H54 (cell line): ENCODE measurements at places on chromosomes 2 and 18.
A peak's percentile ranks its signal among the peaks of the same experiment; 100 is the strongest.

GRCh38 chr18:50042611-50043010 lies 152.3 kb downstream of the MYO5B start:
- DNase-seq, result no peak

DNA sequence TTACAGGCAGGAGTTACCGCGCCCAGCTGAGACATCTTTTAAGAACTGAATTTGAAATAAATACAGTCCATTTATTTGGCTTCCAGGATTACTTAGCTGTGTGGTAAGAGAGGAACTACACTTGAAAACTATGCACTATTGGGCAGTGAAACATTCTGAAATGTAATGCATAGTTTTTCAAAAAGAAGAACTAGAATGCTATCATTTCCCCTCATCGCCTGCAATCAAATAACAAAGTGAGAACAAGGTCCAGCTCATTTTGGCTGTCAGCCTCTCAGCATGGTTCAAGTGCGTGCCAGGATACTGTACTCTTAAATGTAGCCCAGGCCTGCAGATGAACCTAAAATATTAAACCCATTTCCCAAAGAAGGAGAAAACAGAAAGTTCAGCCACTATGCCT lies 76.6 kb upstream of the ARL5A start:
- DNase-seq, result no peak

- DNase-seq, result no peak
Measured at GRCh38 chr2:115083225-115083624, 640.8 kb downstream of the DPP10 start.

- DNase-seq, result no peak
Measured at GRCh38 chr2:100835006-100835659, 15.2 kb downstream of the NPAS2 start.

DNA sequence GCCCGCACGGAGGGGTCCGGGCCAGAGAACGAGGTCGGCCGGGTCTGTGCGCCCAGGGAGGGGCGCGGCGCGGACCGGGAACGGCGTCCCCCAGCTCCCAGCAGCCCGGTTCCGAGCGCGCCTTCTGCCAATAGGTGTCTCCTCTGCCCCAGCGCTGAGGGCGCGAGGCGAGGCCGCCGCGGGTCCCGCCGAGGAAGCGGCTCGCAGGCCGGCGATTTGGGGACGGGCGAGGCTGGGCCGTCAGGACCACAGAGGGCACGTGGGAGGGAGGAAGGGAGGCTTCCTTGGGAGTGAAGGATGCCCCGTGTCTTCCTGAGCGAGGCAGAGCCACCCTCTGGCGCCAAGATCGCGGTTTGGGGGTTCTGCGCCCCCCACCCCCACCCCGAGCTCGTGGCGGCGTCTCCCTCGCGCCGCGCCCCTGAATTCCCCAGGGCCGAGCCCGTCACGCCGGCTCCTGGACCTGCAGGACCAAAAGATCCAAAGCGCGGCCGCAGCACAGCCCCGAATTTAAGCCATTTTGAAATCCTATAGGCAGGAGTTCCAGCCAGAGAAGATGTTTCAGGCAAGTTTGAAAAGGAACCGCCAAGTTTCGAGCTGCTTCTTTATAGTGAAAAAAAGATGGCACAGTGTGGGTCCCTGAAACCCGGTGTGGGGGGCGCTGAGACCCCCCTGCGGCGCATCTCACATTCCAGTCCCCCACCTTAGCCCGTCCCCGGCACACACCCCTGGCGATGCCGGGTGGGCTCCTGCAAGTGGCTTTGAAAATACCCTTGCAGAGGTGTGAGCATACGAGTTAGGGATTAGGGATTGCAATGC lies 909 bp downstream of the NFATC1 start:
- no peak for DNase-seq

DNA sequence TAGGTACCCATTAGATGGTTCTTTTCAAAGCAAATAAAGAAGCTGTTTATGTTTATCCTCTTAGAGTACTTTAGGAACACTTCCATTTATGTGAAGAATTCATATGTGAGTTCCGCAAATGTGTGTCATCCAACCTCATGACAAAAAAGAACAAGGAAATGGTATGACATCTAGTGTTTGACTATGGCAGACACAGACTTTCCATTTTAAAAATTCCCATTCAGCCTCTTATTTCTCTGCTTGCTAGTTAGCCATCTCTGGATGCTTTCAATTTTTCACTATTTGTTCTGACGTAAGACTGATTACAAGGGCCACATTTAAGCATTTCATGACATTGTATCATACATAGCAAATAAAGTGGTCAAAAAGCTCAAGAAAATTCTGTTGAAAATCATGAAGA lies 103.0 kb downstream of the ZAP70 start:
- DNase-seq, result no peak

- DNase-seq, result no peak
Measured at GRCh38 chr2:151472966-151473365, 63.3 kb downstream of the RIF1 start.

DNA sequence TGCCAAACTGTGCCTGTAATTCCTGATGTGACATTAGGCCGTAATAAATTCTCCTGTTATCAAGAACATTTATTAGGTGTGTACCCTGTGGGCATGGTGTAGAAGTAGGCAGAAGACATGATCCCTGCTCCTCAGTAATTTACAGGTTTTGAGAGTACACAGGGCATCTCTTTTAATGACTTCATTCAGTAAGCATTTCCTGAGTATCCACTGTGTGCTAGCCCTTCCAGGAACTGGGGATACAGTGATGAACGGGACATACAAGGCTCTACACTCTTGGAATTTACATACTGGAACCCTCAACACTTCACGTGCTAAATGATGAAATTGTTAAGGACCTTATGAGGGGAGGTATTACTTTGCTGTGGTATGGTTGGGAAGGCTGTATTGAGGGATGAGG lies 30.2 kb downstream of the DIS3L2 start:
- peak; percentile 8 for DNase-seq
